ENCODE measurements at places on chromosomes 7 and 10. TPM values are rescaled to one million over a fixed set of nuclear protein-coding genes. Genes with fewer than 3 reads are reported as not detected.

- H3K27ac ChIP-seq: no peak overlapping the region
- H3K27me3 ChIP-seq: no peaks in the 10 kb centered on the region
- no peak overlapping the region for H3K4me3 ChIP-seq
- no peaks in the 10 kb centered on the region for H3K4me1 ChIP-seq
- no peak for DNase-seq
- no peaks in the 10 kb centered on the region for H3K36me3 ChIP-seq
These were observed 43.9 kb downstream of the DKK1 start for GRCh38 chr10:52357971-52358370.

The RNLS gene
- 1.9 TPM for total RNA-seq

- no peak for DNase-seq
- H3K27ac ChIP-seq: no peak overlapping the region
- H3K36me3 ChIP-seq: no peaks in the 10 kb centered on the region
- H3K27me3 ChIP-seq: no peaks in the 10 kb centered on the region
- H3K4me1 ChIP-seq: no peaks in the 10 kb centered on the region
- no peak overlapping the region for H3K4me3 ChIP-seq
These were observed 116.2 kb downstream of the WDR37 start for GRCh38 chr10:1172256-1172984.

DNA sequence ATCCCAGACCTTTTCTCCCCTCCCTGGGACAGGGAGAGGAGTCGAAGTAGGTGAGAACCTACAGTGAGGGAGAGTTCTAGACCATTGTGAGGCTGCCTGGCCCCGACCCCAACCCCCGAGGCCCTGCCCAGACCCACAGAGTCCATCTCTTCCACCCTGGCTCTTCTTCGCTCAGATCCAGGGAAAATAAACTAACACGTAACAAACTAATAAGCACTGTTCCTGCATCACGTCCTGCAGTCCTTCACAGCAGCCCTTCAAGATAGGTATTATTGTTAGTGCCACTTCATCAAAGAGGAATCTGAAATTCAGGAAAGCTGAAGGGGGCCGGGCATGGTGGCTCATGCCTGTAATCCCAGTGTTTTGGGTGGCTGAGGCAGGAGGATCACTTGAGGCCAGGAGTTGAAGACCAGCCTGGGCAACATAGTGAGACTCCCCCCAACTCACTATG is at the start of gene SPACDR:
Gene SPACDR, minus strand, starts transcription at position 51 of the 451 bp plus-strand sequence. CDS start 235 bp downstream, outside the sequence.
- peaks cover 12% of the 10 kb centered on the region for H3K36me3 ChIP-seq
- no peaks in the 10 kb centered on the region for H3K27me3 ChIP-seq
- H3K27ac ChIP-seq: no peak within 1 kb of the TSS
- no peak for DNase-seq

DNA sequence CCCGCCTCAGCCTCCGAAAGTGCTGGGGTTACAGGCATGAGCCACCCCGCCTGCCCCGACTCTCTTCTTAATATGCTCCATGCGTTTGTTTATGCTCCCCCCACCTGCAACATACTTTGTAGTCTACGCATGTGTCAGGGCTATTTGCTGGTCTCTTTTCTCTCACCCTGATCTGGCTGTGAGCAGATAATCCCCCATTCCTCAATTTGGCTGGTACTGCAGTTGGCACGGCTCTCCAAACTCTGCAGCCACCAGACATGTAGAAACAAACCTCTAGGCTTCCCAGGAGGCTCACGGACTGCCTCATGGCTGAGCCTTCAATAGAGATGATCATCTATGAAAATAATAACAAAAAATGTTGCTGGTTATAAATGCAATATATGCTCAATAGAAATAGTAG is 540.3 kb upstream of the GALNT17 start:
- H3K4me1 ChIP-seq: peaks cover 5% of the 10 kb centered on the region
- H3K27ac ChIP-seq: no peak overlapping the region
- no peak for DNase-seq
- H3K27me3 ChIP-seq: no peaks in the 10 kb centered on the region
- H3K36me3 ChIP-seq: no peaks in the 10 kb centered on the region
- H3K4me3 ChIP-seq: no peak overlapping the region
